ENCODE measurements at places on chromosomes 1 and 21.

GRCh38 chr21:18622383-18622782, 218.8 kb upstream of the TMPRSS15 start:
- no peak for DNase-seq

DNA sequence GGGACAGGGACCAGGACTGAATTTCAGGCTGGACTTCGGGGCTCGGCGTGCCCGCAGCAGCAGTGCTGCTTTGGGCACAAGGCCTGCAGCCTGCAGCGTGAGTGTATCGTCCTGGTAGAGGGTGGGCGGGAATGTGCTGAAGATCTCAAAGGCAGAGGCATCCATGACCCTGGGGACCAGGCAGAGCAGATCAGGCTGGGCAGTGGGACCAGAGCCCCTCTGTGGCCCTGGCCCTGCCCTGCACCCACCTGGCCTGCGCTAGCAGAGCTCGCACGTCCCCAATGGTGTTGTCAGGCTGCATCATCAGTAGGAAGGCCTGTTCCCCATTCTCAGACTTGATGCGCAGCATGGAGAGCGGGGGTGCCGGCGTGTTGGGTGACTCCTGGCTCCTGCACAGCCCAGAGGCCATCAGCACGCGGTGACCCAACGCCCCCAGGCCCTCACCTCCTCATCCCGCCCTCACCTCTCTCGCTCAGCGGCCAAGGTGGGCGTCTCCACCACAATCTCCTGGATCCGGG, 2.6 kb downstream of the SH3BGRL3 start:
- no peak for DNase-seq

GRCh38 chr1:166136222-166136621, 30.6 kb downstream of the FAM78B start:
- DNase-seq: no peak

DNA sequence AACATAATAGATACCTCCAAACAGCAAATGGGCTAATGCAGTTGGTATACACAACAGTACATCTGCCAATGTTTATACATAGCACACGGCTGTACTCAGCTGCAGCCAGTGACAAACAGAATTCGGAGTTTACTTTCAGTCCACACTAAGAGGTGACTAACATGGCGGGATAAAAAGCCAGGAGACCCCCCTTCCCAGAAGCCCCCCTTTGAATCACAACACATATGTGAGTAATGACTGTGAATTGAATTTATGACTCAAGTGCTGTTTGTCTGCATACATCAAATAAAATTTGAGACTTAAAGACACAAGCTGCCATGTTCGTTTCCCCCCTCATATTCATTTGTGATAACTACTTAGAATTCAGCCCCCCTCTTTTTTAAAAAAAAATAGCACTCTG, 113.2 kb downstream of the RUNX1 start:
- DNase-seq: no peak

DNA sequence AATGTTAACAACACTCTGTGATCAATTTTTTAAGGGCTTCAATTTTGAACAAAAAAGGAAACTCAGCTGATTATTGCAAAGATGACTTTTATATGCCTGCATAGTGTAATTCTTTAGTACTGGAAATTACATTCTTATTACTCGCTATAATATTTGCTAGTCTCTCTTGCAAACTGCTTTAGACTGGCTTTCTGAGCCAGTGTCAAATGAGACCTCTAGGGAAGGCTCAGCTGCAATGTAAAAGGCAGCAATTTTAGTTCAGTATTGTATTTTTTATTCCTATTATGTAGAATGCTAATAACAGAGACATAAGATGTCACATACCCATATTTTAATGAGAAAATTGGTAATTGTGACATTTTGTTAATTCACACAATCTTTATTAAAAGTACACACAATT, 338.1 kb upstream of the LYPLAL1 start:
- DNase-seq: no peak

- DNase-seq: no peak
Observed at GRCh38 chr1:106344494-106344893, 712.0 kb upstream of the PRMT6 start.

Data from activated naive CD4-positive, alpha-beta T cell (primary cell).